NCI-H460 (cell line): ENCODE measurements at places on chromosomes 1 and 21. TPM values are rescaled to one million over a fixed set of nuclear protein-coding genes. Genes with fewer than 3 reads are reported as not detected.
A peak's percentile ranks its signal among the peaks of the same experiment; 100 is the strongest.

- DNase-seq: no peak
Observed at GRCh38 chr1:28560886-28561285, 8.0 kb downstream of the TRNAU1AP start.

- DNase-seq: no peak
Observed at GRCh38 chr1:78792756-78793155, 143.1 kb downstream of the IFI44 start.

- no peak for DNase-seq
Observed at GRCh38 chr21:31340942-31341487, 3.0 kb downstream of the TIAM1 start.

Gene IFI16
- 46.6 and 65.7 TPM in 2 replicates for total RNA-seq

Gene WNT9A
- 0.06 and 0.10 TPM in 2 replicates for total RNA-seq

DNA sequence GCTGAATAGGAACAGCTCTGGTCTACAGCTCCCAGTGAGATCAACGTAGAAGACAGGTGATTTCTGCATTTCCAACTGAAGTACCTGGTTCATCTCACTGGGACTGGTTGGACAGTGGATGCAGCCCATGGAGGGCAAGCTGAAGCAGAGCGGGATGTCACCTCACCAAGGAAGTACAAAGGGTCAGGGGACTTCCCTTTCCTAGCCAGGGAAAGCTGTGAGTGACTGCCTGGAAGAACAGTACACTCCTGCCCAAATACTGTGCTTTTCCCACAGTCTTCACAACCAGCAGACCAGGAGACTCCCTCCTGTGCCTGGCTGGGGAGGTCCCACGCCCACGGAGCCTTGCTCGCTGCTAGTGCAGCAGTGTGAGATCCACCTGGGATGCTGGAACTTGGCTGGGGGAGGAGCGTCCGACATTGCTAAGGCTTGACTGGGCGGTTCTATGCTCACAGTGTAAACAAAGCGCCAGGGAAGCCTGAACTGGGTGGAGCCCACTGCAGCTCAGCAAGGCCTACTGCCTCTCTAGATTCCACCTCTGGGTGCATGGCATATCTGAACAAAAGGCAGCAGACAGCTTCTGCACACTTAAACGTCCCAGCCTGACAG is 14.7 kb downstream of the CR1L start:
- DNase-seq: peak; percentile 26

GRCh38 chr21:40850071-40850470 is 3.1 kb upstream of the DSCAM start:
- DNase-seq: no peak

GRCh38 chr1:86389307-86389706 is 6.8 kb downstream of the ODF2L start:
- DNase-seq: no peak

DNA sequence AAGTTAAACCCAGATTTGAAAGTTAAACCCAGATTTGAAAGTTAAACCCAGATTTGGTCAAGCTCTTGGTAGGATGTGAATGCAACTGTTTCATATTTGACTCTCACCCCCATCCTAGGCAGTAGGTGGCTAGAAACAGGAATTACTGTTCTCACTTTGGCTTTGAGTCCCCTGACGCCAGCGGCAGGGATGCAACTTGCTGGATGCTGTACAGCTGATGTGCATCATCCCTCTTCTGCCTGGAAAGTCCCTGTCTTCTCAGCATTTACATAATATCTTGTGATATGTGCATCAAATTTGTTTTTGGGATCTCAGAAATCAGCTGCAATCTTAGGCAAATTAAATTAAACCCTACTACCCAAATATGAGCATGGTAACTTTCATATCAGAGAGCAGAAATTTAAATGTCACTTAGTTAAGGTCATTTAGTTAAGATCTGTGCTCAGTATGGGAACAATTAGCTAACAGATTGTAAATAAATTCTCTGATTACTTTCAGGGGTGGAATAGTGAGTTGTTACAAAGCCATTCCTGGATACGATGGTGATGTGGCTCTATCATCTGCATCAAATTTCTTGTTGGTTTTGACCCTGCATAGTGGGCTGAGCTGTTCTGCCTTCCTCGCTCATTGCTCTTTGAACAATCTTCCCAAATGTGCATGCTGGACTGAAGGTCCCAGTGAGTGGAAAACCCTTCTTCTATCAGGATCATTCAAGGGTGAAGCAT is 6.8 kb upstream of the HAO2 start:
- DNase-seq: no peak

DNA sequence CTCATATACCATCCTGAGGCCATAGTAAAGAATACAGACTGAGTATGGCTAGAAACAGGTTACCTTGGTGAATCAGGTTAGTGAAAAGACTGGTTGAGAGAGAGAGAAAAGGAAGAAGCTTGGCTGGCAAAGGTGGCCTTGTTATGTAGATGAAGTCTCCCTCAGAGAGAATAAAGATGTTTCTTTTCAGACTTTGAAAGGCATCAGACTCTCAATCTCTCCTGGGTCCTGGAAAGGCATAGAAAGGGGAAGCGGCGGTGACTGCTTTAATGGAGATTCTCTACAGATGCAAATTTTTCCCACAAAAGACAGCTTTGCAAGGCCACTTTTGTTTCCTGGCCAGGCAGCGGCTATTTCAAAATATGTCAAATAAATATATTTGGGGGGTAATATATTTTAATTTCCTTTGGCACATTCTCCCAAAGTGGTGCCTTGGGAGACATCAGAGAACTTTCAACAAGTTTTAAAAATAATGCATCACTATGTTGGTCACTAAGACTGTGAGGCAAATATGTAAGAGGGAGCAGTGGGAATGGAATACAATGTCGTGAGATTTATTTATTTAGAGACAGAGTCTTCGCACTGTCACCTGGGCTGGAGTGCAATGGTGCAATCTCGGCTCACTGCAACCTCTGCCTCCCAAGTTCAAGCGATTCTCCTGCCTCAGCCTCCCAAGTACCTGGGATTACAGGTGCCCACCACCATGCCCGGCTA is 46.1 kb downstream of the NPHS2 start:
- no peak for DNase-seq

Gene KRTAP21-2
- not detected in 2 replicates for total RNA-seq

Gene IGSF8
- total RNA-seq: 22.4 and 23.1 TPM in 2 replicates

- DNase-seq: no peak
Observed at GRCh38 chr1:157249326-157249725, 111.1 kb upstream of the ETV3 start.

GRCh38 chr1:101738475-101738874 is 258.3 kb downstream of the OLFM3 start:
- no peak for DNase-seq

- no peak for DNase-seq
Observed at GRCh38 chr1:64515427-64515826, 45.5 kb downstream of the CACHD1 start.

DNA sequence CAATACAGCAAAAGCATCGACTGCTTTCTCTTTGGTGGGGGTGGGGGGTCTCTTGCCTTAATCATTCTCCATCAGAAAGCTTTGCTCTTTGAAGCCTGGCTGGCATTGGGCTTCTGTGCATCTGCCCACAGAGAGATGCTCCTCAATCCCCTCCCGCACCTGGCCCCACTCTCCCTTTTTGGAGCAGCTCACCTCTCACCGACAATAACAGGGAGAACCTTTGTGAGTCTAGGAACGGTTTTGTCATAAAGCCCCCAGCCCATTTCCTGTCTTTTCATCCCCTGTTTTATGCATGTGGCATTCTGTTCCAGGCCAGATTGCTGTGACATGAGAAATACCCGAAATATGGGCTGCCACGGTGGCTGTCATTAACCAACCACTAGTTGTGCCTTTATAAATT is 469.0 kb upstream of the VAMP3 start:
- no peak for DNase-seq

DNA sequence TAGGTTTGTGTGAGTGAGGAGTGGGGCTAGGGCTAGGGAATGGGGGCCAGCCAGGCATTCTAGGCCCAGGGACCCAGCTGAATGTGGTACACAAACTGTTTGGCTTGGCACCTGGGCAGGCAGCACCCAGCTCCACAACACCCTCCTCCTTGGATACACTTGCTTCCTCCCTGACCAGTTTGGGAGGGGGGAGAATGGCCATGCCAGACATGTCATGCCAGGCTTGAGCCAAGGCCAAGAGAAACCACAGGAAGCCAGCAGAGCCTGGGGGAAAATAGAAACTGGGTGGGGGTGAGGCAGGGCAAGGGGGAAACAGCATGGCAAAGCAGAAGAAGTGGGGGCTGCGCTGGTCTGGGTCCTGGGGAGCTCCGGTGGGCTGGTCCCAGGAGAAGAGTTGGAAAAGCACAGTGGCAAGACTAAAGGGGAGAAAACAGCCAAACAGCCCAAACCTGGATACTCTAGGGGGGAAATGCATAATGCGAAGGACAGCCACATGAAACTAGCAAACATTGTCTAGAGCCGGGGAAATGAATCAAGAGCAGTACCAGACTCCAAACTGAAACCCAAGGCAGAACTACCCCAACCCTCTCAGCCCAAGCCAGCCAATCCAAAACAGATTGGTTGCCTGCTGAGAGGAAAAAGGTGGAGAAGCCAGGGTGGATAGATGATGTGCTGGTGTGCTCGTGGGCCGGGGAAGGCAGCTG is 47.9 kb downstream of the LGR6 start:
- no peak for DNase-seq

Gene SLC44A3
- 1.0 and 3.4 TPM in 2 replicates for total RNA-seq

- no peak for DNase-seq
Observed at GRCh38 chr1:202107321-202107761, 15.4 kb upstream of the GPR37L1 start.

GRCh38 chr1:204134103-204134502 is 17.7 kb downstream of the ETNK2 start:
- DNase-seq: no peak

Gene CD5L
- not detected in 2 replicates for total RNA-seq

DNA sequence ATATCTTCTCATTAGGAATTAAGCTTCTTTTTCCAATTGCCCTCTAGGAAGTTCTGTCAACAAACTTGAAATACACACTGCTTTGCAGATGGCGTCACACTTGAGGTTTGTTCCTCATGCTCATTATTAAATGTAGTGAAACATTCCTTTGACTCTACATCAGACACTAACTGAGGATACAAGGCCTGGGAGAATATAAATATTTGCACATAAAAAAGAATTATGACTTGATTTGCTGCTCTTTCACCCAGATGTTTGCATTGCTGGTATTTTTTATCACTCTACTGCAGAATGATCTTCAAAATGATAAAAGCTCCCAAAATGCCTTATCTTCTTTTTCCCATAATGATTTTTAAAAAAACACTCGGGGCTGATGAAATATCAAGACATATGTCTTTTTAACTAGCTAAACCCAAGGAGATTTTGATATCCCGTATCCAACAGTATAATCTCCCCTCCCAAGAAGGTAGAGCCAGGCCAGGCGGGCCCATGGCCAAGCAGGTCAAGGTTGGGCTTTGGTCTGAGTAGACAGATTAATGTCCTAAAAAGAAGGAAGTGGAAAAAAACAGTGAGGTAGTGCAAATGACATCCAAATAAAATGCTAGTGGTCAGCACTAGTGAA is 264.6 kb downstream of the HHIPL2 start:
- DNase-seq: no peak
